Cerebellar nuclear complex (tissue), 1 donor: ENCODE measurements at places on chromosomes 1 and 21.

DNA sequence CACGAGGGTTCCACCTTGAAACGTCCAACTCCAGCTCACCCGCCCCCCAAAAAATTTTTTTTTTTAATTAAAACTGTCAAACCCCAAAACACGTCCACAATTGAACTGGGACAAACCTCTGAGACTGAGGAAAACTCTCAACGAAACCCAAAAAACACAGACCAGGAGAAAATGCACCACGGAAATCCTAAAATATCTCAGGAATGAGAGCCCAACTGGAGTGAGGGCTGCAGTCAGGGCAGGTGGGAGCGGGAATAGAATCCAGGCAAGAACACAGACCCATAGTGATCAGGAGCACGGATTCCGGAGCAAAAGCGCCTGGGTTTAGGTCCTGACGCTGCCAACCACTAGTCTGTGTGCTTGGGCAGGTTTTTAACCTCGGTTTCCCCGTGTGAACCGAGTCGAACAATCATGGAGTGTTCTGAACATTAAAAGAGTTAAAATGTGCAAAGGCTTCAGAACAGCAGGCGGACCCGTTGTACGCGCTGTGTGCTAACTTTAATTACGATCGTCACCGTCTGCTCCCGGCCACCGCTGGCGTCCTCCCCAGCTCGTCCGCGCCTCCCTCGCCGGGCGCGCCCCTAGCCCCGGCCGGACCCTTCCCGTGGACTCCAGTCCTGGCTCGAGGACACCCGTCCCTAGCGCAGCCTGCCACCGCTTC lies 624 bp downstream of the ARHGAP29 start:
- DNase-seq: no peak

GRCh38 chr1:182851825-182852224 lies 12.7 kb downstream of the DHX9 start:
- DNase-seq: no peak

DNA sequence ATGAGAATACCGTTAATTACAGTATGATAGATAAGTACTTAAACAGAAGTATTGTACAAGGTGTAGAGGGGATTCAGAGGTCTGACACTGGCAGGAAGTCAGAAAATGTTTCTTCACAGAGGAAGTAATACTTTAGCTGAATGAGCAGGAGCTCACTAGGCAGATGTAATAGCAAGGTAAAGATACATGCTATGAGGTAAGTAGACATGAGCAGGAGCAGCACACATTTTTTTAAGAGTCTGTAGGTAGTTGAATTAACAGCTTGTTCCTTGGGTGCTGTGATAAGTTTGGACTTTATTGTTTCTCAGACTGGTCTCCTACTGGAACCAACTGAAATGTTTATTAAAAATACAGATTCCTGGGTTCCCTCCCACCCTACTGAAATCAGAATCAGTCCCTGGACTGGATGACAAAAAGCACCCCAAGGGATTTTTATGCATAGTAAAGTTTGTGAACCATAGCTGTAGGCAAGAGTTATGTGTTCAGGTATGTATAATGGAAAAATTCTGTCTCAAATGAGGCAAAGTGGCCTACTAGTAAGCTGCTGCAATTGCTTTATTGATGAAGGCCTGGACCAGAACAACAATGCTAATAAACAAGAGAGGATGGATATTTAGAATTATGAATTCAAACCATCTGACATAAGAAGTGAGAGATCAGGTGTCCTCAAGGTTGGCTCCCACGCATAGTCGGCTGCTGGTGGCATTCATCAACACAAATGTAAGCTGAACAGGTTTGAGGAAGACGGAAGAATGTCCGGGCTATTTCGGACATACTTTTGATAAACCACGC lies 902 bp downstream of the AP4B1 start:
- DNase-seq: no peak

DNA sequence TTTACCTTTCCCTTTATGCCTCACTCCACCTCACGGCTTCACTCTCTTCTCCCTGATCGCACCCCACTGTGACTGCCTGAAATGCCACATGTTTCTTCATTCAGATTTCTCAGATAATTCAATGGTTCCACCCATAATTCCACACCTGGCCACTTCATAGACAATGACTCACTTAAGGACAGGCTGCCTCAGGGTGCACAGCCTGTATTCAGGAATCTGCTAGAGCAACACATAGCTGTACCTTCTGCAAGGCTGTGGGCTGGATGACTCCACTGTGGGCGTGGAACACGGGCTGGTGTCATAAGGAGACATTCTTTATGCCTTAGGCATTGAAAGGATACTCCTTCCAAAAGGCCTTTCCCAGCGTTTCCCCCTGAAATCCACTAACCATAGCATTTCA lies 36.1 kb downstream of the L1TD1 start:
- no peak for DNase-seq

GRCh38 chr1:147124266-147124665 lies 48.0 kb downstream of the PRKAB2 start:
- DNase-seq: no peak

GRCh38 chr1:157186281-157186992 lies 48.2 kb upstream of the ETV3 start:
- DNase-seq: no peak

DNA sequence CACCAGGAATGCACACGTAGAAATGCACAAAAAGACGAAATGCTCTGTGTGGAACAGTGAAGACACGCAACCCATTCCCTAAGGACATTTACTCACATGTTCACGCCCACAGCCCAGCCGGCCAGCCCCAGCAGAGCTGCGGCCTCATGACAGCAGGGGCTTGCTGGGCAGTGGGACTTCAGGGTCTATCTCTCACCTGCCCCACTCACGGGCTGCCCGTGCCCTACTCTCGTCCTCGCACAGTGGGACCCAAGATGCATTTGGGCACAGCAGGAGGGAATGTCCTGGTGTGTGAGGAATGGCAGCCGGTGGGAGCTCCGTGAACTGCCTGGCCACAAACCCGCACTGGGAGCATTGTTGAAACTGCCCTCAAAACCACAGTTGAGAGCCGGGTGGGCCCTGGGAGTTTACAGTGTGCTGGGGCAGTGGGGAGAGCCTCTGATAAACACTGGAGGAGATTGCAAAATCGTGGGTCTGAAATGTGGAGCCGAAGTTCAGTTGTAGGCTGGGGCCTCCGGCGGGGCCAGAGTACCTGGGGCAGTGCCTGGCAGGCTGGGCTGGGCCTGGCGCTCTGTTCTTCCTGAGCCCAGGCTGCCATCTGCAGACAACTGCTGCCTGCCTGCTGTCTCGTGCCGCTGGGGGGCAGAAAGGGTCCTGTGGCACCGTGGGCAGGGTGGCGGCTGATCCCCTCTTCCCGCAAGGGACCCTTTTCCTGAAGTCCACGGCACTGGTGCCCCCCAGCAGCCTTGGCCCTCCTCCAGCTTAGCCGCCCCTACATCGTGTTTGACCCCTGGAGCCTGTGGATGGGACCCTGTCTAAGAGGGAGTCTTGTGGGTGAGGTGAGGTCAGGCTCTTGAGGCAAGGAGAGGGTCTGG lies 20.7 kb upstream of the POFUT2 start:
- no peak for DNase-seq

DNA sequence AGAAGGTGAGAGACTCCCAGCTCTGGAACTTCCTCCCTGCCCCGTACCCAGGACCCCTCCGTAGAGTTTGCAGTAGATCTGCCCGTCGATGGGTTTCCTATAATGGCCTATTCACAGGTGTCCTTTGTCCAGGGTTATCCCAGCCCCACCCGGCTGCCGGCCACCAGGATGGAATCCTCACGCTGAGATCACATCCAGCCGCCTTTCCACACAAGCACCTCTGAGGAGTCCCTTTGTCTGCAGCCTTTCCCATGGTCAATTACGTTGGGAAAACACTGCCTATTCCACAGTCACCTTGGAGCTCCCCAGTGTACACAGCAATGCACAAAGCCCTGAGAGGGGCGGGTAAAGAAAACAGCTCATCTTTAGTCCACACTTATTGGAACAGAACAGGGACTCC lies 190.0 kb upstream of the EDN2 start:
- no peak for DNase-seq

DNA sequence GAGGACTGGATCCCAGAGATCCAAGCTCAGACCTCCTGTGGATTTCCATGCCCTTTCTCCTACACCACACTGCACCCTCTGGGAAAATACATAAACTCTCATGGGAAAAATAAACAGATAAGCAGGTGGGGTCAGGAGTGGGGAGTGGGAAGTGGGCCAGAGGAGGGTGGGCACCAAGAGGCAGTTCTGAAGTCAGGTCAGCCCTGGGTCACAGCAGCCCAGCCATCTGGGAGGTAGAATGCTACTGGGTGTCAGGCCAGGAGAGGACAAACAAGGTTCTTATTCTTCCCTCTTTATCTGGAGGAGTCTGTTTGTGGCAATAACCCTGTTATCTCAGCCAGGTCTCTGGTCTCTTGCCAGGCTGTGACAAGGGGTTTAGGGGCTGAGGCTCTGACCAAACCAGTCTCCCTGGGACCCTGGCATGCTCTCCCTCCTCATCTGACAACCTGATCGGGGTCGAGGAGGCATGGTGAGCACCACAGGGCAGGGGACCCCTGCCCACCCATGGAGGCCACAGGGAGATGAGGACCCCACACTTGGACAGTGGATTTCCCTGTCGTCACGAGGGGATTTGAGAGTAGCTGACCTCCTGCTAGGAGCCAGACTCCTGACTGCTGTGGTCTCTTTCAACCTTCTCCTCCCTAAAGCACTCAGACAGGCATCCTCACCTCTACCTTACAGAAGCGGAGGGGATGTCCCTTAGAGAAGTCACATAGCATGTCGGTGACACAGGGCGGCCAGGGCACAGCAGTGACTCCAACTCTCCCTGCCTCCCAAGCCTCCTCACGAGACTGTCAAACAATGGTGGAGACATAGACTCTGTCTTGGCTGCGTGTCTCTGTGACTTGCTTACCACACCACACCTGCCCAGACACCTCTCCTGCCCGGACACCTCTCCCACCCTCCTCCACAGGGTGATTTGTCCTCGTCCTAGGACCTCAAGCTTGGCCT lies 51.3 kb upstream of the IFFO2 start:
- DNase-seq: no peak

DNA sequence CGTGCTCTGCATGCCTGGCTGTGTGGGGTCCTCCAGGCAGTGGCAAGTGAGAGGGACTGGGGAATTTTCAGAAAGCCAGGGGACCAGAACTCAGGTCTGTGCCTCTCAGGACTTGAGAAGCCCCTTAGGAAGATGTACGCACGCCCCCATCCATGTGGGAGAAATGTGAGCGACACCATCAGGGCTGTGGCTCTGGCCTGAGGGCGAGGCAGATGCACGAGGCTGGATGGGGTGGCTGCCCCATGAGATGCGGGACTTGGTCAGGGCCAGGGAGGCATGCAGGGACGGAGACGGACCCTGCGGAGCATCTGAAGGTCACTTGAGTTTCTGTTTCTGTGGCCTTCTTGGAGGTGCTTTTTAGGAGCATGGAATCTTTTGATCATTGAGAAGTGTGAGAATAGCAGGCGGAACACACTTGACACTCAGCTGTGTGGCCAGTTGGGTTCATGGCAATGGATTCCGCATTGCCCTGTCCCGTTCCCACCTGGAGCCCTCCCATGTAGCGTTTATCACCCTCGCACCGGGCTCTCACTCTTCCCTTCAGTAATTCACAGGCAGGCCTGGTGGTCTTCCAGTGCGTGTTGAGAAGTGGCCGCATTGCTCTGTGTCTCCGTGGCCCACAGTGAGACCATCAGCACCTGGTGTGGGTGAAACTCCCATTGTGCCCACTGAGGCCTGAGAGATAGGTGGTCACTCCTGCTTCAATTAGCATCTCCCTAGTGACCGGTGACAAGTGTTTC lies 30.7 kb upstream of the ACTRT2 start:
- no peak for DNase-seq

DNA sequence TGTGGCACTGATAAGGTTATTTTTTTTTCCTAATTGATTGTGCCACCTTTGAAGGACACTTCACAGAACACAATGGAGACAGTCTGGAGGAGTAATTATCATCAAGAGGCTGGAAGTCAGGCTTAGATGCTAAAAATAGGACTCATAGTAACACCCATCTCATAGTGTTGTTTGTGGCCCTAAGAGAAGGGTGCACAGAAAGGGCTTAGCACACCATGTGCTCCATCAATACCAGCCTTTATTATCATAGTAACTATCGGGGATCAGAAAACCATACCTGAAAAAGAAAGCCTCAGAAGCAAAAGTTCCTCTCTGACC lies 11.9 kb downstream of the NIPAL3 start:
- DNase-seq: no peak
